ENCODE measurements at places on chromosomes 5 and 9. TPM values are rescaled to one million over a fixed set of nuclear protein-coding genes. Genes with fewer than 3 reads are reported as not detected.

Gene PAEP
- total RNA-seq = not detected

Gene SLC22A4
- 0.33 TPM for total RNA-seq

Gene C5orf52
- not detected for total RNA-seq

Gene STK32A
- 5.3 TPM for total RNA-seq

Gene ST8SIA4
- 20.1 TPM for total RNA-seq

Gene CTXN3
- not detected for total RNA-seq

Gene SLC36A2
- total RNA-seq = not detected

Gene CCL21
- total RNA-seq = 1.4 TPM

Gene PCDHB11
- 1.4 TPM for total RNA-seq

Gene C6
- 57.1 TPM for total RNA-seq

Gene ADCY2
- 8.5 TPM for total RNA-seq

Gene IL13
- not detected for total RNA-seq

Gene ADAMTS12
- total RNA-seq = 13.8 TPM

Gene PCDHB16
- total RNA-seq = 4.9 TPM

Gene PRRX2
- total RNA-seq = 6.4 TPM

Gene RASEF
- total RNA-seq = under 0.01 TPM

Gene SPATA9
- total RNA-seq = not detected

Gene NPM1
- total RNA-seq = 490 TPM

Gene JMY
- 15.0 TPM for total RNA-seq

Gene CNTLN
- total RNA-seq = 12.6 TPM

Gene WDR31
- 2.3 TPM for total RNA-seq

Gene GFPT2
- total RNA-seq = 43.5 TPM

Gene AHRR
- total RNA-seq = 0.44 TPM

Gene RANBP17
- 4.4 TPM for total RNA-seq

Gene FAM221B
- not detected for total RNA-seq

Gene SLC34A3
- not detected for total RNA-seq

Gene C5orf22
- total RNA-seq = 20.9 TPM

Gene ASTN2
- total RNA-seq = 5.1 TPM

Gene FOXD4L6
- not detected for total RNA-seq

Gene MEIKIN
- not detected for total RNA-seq
